CD8-positive, alpha-beta memory T cell (primary cell): ENCODE measurements at places on chromosomes 2 and 18.

- DNase-seq, result no peak
Observed at GRCh38 chr18:48356151-48356745, 52.9 kb downstream of the ZBTB7C start.

- DNase-seq, result no peak
Observed at GRCh38 chr2:96815326-96816126, 542 bp upstream of the CNNM3 start.

DNA sequence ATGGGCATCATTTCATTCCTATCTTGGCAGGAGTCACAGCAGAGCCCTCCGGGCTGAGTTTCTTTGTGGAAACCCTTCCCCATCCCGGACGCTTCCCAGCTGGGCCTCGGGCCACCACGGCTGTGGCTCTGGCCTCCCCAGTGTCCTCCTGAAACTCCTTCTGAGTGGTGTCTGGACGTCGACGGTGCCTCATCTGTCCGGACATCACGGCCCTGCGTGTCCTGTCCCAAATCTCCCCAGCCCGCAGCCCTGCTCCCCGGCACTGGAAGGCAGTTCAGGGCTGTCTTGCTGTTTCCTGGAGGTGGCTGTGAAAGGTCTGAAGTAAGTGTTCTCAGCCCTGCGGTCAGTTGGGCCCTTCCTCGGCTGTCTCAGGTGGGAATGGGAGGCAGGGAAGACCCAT lies 99.8 kb upstream of the TMEM18 start:
- no peak for DNase-seq

GRCh38 chr2:167013227-167013626 lies 124.9 kb downstream of the XIRP2 start:
- no peak for DNase-seq

GRCh38 chr2:95389245-95390119 lies 13.0 kb upstream of the FAHD2A start:
- no peak for DNase-seq

DNA sequence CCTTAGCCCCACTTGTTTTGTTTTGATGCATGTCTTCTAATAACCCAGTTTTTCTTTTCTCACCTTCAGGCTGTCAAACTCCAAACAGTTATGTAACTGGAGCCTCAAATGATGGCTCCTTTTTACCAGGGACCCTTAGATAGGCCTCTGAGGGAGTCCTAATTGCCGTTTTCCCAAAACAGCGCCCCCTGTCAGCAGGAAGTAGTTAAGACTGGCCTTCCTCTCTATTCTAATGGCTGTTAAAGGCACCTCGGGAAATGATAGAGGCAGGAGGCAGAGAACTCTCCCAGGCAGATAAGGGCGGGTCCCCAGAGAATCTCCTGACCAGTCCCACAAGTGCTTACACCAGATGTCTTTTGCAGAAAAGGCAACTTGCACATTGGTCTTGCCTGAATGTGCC lies 123.2 kb downstream of the KCNS3 start:
- no peak for DNase-seq

GRCh38 chr2:854460-854859 lies 96.2 kb upstream of the SNTG2 start:
- peak; percentile 35 for DNase-seq

DNA sequence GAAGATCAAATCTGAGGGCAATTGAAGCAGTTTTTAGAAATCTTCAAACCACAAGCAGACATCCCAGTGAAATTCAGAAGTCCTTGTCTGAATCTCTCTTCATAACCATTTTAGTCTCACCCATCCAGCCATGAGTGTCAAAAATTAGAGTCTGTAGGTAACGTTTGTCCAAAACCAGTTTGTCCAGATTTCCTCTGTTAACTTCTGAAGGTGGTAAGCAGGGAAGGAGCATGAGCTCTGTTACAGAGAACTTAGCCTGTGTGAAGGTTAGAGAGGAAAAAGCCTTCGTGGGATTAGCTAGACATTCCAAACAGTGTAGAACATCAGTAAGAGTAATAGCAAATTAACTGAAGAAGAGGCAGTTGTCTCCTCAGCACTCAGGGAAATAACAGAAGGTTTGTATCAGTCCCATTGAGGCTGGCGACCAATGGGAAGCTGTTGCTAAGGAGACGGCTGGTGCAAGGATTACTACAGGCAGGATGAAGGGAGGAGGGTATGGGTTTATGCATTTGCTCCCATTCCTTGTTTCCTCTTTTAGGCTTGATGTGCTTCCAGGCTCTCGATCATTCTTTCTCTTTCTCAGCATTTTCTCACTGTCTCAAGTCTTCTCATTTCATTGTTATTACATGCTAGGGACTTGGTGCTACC lies 8.7 kb upstream of the GPR155 start:
- no peak for DNase-seq

GRCh38 chr2:98824256-98825019 lies 93.5 kb upstream of the MGAT4A start:
- no peak for DNase-seq

DNA sequence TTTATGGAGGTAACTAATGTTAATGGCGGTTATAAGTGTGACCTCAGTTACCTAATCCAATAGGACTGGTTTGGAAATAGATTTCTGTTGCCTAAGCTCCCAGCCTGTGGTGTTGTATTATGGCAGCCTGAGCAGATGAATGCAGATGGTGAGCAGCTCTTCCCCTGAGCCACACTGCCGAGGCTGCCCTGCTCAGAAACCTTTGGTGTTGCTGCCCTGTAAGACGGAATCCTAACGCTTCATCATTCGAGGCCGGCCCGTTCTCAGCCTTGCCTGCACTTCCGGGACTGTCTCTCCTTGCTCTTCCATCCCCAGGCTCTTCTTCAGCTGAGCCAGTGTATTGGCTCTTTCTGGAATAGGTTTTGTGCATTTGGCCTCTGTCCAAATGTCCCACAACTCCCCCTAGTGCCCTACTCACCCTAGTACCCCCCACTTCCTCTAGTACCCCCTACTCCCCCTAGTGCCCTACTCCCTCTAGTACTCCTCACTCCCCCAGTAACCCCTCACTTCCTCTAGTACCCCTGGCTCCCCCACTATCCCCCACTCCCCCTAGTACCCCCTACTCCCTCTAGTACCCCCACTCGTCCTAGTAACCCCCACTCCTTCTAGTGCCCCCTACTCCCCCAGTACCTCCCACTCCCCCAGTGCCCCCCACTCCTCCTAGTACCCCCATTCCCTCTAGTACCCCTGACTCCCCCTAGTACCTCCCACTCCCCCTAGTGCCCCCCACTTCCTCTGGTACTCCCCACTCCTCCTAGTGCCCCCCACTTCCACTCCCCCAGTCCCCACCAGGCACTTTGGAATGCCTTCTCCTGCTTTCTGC lies 106.0 kb upstream of the TAF1B start:
- no peak for DNase-seq

- no peak for DNase-seq
Observed at GRCh38 chr2:72089028-72089427, 58.6 kb downstream of the CYP26B1 start.

DNA sequence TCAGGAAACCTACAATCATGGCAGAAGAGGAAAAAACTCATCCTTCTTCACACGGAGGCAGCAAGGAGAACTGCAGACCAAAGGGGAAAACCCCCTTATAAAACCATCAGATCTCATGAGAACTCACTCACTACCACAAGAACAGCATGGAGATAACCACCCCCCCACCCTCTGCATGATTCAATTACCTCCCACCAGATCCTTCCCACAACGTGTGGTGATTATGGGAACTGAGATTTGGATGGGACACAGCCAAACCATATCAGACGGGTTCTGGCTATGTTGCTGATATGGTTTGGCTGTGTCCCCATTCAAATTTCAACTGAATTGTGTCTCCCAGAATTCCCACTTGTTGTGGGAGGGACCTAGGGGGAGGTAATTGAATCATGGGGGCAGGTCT lies 28.7 kb upstream of the CCDC150 start:
- DNase-seq, result no peak

GRCh38 chr2:30769891-30770462 lies 37.3 kb downstream of the CAPN13 start:
- no peak for DNase-seq

DNA sequence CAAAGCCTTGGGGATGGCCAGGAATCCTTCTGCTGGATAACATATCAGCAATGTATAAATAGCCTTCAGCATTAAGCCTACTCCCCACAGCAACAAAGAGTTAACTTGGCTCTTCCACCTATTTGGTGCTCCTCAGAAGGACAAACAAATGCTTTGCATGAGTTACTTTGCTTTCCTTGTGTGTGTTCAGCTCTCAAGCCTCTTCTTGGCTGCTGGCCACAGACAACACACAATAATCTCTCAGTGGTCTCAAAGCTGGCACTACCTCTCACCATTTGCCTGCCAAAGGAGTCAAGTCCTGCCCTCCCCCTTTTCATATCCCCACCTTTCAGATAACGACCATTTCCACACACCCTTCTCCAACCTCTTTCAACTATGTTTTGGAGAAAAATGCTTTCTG lies 17.5 kb downstream of the FTCDNL1 start:
- no peak for DNase-seq

DNA sequence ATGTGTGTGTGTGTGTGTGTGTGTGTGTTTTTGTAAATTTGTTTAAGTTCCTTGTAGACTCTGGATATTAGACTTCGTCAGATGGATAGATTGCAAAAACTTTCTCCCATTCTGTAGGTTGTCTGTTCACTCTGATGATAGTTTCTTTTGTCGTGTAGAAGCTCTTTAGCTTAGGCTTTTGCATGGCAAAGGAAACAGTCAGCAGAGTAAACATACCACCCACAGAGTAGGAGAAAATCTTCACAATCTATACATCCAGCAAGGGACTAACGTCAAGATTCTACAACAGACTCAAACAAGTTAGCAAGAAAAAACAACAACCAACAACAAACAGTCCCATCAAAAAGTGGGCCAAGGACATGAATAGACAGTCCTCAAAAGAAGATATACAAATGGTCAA lies 336.7 kb upstream of the ATP5MC3 start:
- no peak for DNase-seq

DNA sequence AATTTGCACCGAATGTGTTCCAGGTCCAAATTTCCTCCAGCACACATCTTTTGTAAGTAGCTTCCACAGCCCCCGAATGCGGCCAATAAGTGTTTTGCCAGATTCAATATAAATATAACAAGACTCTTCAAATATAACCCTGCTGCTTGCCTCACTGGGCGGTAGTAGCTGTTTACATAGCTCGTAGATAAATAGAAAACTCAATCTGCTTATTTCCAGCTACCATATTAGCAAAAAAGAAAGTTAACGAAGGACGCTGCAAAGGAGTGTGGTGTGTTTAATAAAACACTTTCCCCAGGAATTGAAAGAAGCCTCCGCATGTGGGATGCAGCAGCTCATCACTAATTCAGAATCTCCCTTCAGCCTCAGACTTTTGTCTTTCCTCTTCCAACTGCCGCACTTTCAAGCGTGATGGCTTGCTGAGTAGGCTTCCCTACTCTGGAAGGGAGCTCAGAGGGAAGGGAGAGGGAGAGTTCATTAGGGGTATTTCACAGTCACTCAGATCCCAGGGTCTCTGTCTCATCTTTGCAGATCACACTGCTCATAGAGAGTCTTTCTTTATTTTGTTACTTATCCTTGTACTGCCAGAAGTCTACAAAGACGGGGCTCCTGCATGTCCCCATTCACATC lies 367.0 kb downstream of the RND3 start:
- DNase-seq, result no peak

DNA sequence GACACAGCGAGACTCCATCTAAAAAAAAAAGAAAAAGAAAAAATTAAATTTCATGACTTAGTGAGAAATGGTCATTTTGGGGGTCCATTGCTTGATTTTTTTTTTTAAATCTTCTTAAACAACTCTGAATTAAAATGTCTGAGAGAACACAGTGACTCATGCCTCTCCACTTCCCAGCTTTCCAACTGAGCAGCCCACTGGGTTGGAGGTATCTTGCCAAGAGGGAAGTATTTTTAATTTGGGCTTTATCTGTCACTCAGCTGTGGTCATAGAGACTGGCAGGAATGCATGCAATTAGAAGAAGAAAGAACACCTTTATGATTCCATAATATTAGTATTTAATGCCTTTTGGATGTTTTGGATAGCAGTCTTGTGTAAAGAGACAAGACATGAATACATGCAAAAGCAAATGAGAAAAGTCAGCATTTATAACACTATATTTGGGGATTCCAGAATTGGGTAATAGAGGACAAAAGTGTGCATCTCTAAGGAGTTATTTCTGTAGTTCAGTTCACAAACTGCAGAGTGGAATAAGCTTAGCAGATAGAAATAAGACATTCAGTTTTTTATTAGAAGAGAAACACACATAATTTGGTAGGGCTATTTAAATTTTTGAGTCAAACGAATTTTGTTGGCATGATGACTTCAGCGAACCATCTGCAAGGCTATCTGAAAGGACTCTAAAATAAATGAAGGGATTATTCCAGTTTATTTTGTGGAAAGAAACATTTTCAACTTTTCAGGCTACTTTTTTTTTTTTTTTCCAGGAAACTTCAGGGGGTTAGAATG lies 254.8 kb downstream of the TGIF1 start:
- DNase-seq, result no peak

- no peak for DNase-seq
Observed at GRCh38 chr18:33745871-33746545, 168.0 kb downstream of the ASXL3 start.

- DNase-seq, result no peak
Observed at GRCh38 chr18:37612524-37613252, 47.1 kb upstream of the CELF4 start.

- DNase-seq, result no peak
Observed at GRCh38 chr2:108594982-108595464, 60.8 kb downstream of the LIMS1 start.

GRCh38 chr2:64019083-64019974 lies at the start of gene VPS54:
Gene VPS54, minus strand, starts transcription at chr2:64019428. Its CDS starts 35,429 bp downstream, at chr2:63983999.
- peak; percentile 37 for DNase-seq

- DNase-seq, result no peak
Observed at GRCh38 chr18:57542812-57543427, 43.6 kb downstream of the FECH start.

DNA sequence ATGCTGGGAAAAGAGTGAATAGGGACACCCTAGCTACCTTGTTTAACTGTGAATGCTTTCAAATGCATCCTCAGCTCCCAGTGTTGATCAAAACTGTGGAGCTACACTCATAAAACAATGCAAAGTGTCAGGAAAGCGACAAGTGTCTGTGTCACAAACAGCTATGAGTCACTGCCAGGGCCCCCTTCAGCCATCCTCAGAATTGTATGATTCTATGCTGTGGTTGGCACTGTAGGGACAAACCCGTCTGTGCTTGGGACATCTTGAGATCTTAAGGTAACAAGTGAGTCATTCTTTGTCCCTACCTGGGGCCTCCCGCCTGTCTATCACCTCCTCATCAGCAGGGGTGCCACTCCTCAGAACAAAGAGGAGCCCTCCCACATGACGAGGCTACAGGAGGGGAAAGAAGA lies 42.4 kb downstream of the KLF7 start:
- no peak for DNase-seq

GRCh38 chr2:89834306-89834705 lies 1142.8 kb downstream of the RPIA start:
- no peak for DNase-seq

- DNase-seq, result peak; percentile 39
Observed at GRCh38 chr18:24659827-24660720, 199.6 kb downstream of the HRH4 start.

DNA sequence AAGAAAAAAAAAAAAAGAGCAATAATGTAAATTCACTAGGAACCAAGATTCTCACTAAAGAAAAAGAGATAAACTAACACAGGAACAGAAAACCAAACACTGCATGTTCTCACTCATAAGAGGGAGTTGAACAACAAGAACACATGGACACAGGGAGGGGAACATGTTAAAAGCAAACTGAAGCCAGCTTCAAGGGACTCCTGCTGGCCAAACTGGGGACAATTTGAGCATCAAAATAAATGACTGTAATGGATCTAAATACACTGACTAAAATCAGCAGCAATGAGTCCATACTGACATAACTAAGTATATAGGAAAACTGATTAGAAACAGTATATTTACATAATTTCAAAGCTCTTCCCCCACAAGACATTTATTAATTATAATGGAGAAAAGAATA lies 73.0 kb downstream of the FARSB start:
- no peak for DNase-seq
